ENCODE measurements at places on chromosomes 5 and 9.

DNA sequence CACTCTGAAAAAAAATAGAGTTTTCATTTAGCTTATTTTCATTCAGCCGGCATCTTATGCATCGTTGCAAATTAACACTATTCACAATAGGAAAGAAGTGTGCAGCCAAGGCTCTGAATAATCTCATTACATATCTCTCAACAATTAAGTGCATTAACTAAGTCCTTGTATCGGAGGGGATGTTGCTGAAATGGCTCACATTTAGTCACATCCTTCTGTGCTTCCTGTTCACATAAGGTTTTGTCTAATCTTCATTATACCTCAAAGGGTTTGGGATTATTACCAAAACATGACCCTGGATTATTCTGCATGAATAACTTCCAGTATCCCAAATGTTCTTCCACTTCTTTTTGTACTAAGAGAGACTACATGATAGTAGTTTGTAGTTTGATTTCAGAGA lies 278.0 kb upstream of the GRIA1 start:
- no peak for DNase-seq

DNA sequence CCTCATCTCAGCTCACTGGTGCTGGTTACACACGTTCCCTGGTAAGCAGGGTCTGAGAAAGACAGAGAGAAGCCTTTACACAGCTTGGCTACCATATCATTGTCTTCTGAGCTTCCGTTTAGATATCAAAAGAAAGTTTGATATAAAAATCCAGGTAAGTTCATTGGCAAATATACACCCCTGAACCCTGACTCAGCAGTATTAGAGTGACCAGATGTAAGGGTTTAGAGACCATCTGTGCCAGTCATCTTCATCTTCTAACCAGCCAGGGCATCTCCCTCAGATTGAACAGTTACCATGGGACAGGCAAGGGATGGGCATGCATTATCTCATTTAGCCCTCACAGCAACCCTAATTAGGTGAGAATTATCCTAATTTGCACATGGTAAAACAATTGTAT lies 232.1 kb downstream of the MED10 start:
- no peak for DNase-seq

GRCh38 chr5:64834037-64834436 lies 65.3 kb downstream of the CWC27 start:
- no peak for DNase-seq

GRCh38 chr9:134923466-134923865 lies 5.8 kb upstream of the FCN1 start:
- DNase-seq: no peak

- no peak for DNase-seq
These were observed 33.6 kb downstream of the HTR4 start for GRCh38 chr5:148620696-148621095.

GRCh38 chr5:133579766-133580165 lies 32.6 kb downstream of the FSTL4 start:
- no peak for DNase-seq

DNA sequence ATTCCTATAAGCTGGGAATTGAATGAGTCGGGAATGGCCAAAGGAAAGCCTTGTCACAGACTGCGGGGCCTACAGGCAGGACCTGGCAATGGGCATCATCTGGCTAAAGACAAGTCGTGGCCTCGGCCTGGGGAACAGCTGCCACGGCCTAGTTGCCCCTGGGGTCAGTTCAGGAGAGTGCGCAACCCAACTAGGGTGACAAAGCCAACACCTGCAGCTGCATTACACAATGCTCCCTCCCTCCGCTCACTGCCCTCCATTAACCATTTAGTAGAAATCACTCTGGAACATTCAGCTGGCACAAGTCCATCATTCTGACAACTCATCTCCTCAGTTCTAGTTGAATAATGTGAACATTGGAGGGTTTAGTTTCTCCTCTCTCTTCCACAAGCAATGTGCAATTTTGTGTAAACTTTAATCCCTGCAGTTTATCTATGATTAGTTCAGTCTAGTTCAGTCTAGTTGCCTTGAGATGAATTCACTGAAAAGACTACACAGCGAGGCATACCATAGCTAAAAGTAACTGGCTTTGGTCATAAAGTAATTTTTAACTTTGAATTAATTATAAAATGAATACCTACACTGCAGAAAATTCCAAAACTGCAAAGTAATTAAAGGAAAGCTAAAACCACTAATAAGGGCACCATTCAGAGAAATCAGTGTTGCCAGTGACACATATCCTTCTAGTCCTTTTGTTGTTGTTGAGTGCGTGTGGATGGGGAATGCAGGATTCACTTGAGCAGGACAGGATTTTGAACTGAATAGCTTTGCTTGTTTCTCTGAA lies 5.1 kb downstream of the GLDC start:
- DNase-seq: no peak

DNA sequence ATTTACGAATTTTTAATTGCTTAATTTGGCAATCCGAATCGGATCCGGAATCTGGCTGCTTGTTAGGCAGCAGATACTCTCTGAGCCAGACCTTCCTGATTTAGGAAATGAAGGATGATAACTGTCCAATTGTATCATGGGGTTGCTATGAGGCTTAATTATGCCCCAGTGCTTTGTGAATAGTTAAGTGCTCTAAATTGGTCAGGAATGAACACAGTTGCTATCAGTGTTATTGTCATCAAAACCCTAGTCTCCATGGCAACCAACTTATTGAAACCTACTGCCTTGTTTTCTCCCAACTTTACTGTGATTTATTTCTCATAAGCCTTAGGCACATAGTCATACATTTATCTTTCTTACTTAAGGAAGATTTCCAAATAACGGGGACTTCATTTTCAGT lies 47.9 kb downstream of the MAMDC2 start:
- no peak for DNase-seq

GRCh38 chr9:127418037-127418471 lies 6.1 kb upstream of the ZNF79 start:
- DNase-seq: no peak

- DNase-seq: no peak
These were observed 111.6 kb downstream of the SREK1 start for GRCh38 chr5:66255714-66256113.

GRCh38 chr9:125142560-125143376 lies 560 bp downstream of the SCAI start:
- DNase-seq: no peak

DNA sequence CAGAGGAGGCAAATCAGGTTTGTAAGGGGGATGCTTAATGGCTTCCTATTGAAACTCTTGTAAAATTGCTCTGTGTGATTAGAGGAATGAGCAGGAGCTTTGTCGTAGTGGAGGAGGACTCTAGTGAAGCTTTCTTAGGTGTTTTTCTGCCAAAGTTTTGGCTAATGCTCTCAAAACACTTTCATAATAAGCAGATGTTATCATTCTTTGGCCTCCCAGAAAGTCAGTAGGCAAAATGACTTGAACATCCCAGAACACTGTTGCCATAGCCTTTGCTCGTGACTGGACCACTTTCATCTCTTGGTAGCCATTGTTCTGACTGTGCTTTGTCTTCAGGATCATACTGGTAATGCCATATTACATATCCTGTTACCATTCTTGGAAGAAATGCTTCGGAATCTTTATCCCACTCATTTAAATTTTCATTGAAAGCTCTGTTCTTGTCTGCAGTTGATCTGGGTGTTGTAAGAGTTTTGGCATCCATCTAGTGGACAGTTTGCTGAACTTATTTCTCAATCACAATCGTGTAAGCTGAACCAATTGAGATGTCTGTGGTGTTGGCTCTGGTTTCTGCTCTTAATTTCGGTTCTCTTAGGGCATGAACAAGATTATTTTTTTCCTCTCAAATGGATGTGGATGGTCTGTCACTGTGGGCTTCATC lies 187.6 kb downstream of the COMMD10 start:
- DNase-seq: peak; percentile 18

DNA sequence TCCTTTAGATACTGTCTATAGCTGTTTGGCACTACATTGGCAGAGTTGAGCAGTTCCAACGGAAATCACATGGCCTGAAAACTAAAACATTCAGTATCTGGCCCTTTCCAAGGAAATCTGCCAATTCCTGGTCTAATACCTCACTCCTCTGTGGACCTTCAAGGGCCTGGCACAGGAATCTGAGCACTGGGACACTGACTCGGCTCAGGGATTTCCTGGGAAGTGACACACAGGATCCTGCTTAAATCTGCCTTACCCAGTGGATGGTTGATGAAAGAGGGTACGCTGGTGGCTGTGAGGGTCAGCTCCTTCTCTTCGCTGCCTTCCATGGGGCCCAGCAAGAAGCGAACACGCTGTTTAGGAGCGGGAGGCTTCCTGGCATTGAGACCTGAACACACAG lies 904 bp downstream of the TRUB2 start:
- no peak for DNase-seq

DNA sequence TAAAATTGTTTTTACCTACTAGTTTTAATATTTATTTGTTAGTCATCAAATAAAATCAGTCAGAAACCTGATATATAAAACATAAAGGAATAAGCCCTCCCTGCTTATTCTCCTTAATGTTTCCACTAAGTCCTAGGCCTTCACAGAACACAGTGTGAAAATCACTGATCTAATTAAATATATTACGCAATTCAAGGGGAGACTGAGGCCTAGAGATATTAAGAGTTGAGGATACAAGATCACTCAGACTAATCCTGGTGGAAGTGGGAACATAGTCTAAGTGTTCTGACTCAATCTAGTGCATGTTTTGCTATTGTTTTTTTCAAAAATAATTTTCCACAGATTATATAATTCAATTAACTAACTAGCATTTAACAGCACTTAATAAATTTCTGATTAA lies 401.1 kb downstream of the SLCO4C1 start:
- no peak for DNase-seq

DNA sequence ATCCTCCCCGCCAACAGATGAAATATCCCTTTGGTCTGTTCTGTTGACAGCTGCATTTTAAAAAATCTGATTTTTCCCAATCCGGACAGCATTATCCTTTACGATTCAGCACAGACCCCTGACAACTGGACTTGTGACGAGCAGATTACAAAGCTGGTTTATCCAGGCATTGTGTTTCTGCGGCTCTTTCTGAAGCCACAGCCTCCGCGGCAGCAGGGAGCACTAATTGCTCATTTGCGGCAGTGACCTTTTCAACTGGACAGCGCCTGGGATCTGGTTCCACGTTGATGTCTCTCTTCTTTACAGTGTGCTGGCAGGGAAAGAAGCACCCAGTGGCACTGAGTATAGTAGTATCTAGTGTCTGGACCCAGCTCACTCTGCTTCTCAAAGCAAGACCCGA lies 351.2 kb downstream of the ZNF608 start:
- no peak for DNase-seq

- DNase-seq: peak; percentile 44
These were observed 156.9 kb downstream of the PAM start for GRCh38 chr5:102911973-102912372.

DNA sequence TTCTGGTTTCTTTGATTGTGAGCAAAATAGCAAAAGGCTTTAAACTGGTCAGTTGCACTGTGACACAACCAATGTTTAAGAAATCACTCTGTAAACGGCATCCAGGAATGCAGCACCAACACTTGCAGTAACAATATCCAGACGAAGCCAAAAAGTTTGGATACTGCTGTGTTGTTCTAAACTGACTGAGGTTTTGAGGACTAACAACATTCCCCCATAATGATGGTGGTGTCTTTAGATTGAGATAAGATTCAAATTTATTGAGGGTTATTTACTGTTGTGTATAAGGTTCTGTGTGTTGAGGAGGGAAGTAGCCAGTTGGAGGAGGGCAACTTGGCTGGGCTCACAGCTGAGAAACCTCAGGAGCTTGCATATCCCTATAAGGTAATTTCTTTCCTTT lies 353.6 kb downstream of the BNC2 start:
- DNase-seq: no peak

DNA sequence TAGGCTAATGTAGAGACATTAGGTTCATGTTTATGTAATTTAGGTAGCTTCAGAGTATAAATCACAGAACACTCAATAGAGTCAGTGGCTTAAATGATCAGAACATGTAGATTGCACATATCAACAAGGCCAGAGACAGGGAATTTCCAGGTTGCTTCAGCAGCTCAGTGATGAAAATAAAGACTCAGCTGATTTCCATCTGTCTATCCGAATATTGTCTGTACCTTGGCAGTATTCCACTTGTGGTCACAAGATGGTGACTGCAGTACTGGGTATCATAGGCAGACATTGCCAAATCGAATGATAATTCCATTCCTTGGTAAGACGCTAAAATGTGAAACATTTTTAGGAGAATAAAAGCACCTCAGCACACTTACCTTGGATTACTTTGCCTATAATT lies 702.2 kb downstream of the MAT2B start:
- no peak for DNase-seq

DNA sequence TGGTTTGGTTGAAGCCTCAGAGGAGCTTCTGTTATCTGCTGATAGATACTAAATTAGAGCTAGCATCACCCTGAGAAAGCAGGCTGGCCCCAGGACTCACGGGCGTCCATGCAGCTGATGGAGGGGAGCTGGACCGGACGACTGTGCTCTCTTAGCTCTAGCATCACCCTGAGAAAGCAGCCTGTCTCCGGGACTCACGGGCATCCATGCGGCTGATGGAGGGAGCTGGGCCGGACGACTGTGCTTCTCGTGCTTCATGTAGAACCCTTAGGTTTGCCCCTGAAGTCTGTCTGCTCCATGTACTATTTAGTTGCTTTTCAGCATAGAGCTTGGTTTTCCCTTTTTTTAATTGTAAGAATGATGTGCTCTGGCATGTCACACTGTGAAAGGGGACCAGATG lies 16.3 kb upstream of the LTC4S start:
- DNase-seq: no peak

GRCh38 chr5:107542428-107542827 lies 128.3 kb downstream of the EFNA5 start:
- peak; percentile 62 for DNase-seq

DNA sequence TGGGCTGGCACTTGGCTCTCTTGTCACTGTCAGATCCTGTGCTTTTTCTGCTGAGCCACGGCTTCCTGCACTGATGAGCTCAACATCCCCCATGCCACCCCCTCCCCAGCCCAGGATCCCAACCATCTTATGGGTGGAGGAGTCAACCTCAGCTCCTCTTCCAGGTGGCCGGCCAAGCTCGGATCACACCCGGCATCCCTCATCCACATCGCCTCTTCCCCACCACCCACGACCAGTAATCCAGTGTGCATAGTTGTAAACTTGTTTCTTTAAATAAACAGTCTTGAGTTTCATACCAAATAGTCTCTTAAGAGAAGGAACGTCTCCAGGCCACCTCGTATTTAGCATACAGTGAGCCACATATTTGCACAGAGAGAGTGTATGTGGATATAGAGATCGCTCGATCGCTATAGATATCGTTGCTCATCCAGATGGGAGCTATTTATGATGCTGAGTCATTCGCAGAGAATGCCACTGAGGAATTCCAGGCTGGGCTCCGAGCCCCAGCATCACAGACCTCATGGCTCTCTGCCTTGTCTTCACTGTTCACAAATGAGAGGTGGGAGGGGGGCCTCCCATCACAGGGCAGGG lies 61.8 kb upstream of the CPLX2 start:
- peak; percentile 13 for DNase-seq
